Hippocampal formation (tissue), 2 donors: ENCODE measurements at places on chromosomes 5 and 9.

DNA sequence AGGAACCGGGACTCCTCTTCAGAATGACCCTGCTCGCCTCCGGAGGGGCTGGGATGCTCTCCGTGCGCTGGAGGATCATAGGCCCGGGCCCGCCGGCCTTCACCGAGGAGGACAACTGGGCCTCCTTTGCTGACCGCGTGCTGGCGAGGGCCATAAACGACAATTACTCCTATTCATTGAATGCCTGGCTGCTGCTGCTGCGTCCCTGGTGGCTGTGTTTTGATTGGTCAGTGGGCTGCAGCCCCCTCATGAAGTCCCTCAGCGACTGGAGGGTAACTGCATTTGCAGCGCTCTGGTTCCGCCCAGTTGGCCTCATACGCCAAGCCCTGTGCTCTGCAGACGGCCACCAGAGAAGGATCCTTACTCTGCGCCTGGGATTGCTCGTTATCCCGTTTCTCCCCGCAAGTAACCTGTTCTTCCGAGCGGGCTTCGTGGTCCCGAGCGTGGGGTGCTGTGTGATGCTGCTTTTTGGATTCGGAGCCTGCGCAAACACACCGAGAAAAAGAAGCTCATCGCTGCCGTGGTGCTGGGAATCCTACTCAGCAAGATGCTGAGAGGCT lies 16.6 kb downstream of the OR2V1 start:
- DNase-seq = no peak

- DNase-seq = no peak
Observed at GRCh38 chr5:111172504-111172903, 51.7 kb upstream of the CAMK4 start.

DNA sequence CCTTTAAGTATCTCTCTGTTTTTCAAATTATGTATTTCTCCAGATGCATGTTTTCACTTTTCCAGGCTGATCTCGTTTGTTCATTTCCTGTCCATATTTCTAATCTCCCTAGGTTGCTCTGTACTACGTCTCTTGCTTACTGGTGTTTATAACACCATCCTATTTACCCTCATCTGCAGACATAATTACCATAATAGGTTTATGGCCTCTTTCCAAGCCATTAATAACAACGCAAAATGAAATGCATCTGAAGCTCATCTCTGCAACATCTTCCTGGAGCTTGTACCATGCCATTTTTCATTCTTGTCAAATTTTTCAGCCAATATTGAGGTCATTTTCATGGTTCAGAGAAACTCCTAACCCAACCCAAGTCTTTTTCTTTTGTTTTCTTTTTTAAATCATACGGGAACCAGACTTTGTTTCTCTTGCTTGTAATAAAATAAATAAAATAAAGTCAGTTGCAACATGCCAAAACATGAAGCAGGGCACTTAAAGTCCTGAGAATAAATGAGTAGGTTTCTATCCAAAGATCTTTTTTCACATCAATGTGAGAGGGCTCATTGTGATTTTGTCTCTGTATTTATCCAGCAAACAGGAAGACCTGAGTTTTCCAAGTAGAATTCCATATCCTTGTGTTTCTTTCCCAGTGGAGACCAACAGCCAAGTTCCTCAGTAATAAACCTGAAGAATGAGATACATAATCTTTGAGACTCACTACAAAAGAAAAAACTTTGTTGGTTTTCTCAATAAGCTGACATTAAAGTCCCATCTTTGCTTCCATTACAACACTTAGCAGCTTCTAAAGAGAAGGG lies 37.0 kb downstream of the DPYSL3 start:
- DNase-seq = no peak

- DNase-seq = no peak
Observed at GRCh38 chr9:81462801-81463200, 226.5 kb downstream of the TLE1 start.

DNA sequence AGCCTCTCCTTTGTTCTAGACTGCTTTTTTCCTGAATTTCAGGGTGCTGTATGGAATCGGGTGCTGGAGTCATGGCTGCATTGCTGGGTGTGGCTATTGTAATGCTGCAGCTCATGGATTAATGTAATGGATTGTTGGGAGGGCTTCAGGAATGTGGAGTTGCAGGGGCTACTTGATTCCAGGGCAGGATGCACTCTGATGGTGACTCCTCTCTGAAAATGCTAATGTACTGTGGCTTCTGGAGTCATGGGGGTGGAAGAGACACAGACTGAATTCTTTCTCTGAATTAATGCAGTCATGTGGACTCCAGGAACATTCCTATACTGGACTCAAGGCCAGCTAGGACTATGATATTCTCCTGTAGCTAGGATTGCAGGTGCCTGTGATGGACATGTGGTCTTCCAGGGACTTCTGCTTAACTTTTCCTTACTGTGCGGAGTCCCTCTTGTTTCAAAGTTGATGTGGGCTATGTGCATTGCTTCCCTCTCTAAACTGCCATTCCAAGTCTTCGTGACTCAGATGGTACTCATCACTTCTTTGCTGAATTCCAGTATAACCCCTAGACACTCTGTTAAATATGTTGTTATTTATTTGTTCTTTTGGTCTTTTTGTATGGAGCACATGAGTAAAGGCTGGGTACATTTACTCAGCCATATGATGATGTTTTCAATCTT lies 396.2 kb downstream of the KCTD16 start:
- no peak for DNase-seq

GRCh38 chr5:9905661-9906060 lies 275.5 kb upstream of the TAS2R1 start:
- no peak for DNase-seq

GRCh38 chr9:7965063-7965462 lies 165.5 kb upstream of the DMAC1 start:
- DNase-seq = no peak

DNA sequence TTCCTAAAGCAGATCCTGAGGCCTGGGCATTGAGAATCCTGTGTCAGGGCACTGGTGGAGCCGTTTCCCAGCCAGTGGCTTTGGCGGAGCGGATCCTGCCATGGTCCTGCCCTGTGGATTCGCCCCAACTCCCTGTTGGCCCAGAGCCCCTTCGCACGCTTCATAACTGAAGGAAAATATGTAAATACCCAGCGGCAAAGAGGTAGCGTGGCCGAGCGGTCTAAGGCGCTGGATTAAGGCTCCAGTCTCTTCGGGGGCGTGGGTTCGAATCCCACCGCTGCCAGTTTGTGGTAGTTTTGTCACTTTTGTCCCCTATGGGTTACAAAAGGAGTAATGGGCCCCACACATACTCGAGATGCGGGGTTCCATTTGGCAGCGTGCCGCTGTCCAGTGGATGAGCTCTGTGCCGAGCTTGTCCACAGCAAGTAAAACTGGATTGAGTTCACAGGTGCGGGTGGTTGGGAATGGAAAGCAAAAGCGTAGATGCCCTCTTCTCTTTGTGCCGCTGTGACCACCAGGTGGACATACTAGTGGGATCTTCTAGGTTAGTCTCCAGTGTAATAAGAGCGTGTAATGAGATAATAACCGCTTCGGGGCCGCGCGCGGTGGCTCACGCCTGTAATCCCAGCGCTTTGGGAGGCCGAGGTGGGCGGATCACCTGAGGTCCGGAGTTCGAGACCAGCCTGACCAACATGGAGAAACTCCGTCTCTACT lies 17.3 kb downstream of the TRIM7 start:
- DNase-seq = no peak

- no peak for DNase-seq
Observed at GRCh38 chr5:173302546-173303155, 25.6 kb downstream of the STC2 start.

- no peak for DNase-seq
Observed at GRCh38 chr9:81146684-81147337, 542.5 kb downstream of the TLE1 start.

DNA sequence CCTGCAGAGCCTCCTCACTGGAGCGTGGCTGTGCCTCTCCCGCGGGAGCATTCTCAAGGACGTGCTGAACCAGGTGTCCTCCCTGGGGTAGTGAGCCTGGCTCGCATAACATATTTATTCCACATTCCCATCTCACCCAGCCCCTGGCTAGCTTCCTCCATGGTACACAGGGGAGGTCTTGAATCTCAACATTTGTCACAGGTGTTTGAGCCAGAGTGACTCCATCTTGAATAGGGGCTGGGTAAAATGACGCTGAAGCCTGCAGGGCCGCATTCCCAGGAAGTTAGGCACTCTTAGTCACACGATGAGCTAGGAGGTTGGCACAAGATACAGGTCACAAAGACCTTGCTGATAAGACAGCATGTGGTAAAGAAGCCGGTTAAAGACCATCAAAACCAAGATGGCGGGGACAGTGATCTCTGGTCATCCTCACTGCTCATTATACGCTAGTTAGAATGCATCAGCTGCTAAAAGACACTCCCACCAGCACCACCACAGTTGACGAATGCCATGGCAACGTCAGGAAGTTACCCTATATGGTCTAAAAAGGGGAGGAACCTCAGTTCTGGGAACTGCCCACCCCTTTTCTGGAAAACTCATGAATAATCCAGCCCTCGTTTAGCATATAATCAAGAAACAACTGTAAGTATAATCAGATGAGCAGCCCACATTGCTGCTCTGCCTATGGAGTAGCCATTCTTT lies 273.8 kb upstream of the IRX4 start:
- no peak for DNase-seq

DNA sequence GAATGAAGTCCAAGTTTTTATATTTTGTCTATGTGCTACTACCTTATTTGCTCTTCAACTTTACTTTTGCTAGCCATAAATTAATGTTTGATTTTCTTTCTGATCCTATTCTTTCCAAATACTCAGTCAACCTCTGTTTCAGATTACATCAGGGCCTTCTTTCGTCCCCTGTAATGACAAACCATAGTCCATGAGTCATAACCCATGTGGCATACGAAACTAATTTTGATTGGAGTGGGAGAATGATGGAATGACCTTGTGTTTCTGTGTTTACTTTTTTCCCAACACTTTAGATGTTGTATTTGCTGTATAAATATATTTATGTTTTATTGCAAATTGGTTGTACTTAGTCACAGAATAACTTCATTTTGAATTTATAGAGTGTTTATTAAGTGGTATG lies 1043.1 kb downstream of the DTWD2 start:
- no peak for DNase-seq

- no peak for DNase-seq
Observed at GRCh38 chr9:95459851-95460517, 56.8 kb downstream of the PTCH1 start.

DNA sequence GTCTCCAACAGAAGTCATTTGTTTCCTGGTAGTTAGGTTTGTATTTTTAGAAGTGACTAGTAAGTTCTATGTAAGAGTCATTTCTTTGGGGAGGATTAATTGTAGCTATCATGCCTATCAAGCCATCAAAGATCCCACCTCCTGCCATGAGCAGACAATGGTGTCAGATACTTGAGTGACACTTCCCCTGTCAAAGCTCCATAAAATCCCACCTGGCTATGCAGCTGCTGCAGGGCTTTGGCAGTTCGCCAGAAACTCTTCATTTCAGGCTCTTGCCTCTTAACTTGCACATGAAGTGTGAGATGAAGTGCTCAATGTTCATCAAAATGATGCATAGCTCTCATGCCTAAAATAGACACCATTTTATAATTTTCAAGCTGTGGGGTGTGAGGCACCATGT lies 312.1 kb downstream of the CDH12 start:
- DNase-seq = no peak

DNA sequence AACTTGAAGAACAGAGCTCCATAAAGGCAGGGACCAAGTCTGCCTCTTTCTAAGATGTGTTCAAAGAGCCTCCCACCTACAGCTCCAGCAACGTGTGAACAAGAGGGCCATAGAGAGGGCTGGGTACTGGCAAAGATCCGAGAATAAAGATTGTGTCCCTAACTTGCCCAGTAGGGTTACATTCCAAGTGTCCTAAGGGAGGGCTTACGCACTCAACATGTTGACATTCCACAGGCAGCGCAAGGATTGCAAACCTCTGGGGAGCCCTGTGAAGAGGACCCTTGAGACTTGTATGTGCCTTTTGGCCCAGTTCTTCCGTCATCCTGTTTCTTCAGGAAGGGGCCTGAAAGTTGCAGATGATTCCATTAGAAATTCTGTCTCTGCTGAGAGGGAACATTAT lies 48.2 kb upstream of the ENTREP1 start:
- no peak for DNase-seq

DNA sequence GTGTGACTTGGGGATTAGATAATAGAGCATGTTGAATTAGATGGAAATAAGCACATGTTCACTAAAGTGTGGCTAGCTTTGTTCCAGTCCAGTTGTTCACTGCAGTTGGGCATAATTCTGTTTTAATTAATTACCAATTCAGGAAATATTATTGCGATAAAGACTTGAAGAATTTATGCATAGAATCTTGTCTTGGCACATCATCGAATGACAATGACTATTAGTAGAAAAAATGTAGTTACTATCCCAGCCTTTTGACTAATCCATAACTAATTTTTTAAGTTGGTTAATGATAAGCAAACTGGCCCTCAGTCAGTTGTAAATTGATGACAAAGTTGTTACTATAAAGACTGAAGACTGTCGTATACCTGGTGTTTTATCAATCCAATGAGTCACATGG lies 10.5 kb downstream of the LNPEP start:
- no peak for DNase-seq

DNA sequence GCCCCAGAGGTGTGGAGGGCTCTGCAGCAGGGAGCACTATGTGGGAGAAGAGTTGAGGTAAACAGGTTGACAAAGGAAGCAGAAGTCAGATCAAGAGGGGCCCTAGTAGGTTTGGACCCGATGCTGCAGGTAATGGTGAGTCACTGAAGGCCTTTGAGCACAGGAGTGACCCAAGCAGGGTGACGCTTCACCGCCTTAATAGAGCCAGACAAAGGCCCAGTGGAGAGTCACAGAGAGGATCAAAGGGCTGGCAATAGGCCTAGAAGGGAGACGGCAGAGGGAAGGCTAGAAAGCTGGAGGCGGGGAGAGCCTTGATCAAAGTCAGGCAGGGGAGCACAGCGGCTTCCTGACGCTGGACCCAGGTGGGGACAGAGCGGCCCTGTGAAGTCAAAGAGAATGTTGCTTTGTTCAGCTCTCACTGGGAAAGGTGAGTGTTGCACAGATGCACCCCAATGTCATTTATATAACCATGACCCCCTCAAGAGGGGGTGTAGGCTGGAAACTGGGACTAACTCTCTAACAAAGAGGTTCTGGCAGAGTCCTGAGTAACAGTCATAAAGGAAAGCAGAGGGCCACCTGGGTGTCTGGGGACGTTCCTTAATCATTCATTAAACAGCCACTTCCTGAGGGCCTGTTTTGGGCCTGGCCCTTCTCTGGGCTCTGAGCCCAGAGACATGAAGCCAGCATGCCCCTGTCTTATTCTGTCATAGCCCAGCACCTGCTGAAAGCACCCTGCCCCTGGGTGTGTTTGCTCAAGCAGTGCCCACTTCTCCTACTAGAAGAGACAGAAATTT lies 9.8 kb upstream of the CPLX2 start:
- no peak for DNase-seq
